Stimulated activated CD8-positive, alpha-beta memory T cell treated with anti-CD3 and anti-CD28 coated beads, Interleukin-7, amount 100 ng/mL, for 1 hour (primary cell): ENCODE measurements at places on chromosomes 1 and 21.

DNA sequence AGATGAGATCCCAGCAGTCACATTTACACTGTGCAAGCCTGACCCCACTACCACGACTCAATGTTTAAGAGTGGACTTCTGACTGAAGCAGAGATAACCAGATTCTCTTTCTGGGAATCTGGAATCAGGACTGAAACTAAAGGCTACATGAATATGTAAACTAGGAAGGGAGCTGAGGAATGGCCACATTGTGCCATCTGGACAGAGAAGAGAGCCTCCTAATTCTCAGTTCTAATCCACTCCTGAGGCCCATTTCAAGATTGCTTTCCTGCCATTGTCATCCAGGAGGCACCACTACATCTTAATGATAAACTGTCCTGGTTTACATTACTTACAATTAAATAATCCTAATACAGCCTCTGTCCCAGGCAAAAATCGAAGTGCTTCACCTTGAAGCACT, 6.5 kb downstream of the PAXBP1 start:
- DNase-seq, result no peak

- DNase-seq, result no peak
Observed at GRCh38 chr1:12581179-12581578, 36.8 kb downstream of the DHRS3 start.

DNA sequence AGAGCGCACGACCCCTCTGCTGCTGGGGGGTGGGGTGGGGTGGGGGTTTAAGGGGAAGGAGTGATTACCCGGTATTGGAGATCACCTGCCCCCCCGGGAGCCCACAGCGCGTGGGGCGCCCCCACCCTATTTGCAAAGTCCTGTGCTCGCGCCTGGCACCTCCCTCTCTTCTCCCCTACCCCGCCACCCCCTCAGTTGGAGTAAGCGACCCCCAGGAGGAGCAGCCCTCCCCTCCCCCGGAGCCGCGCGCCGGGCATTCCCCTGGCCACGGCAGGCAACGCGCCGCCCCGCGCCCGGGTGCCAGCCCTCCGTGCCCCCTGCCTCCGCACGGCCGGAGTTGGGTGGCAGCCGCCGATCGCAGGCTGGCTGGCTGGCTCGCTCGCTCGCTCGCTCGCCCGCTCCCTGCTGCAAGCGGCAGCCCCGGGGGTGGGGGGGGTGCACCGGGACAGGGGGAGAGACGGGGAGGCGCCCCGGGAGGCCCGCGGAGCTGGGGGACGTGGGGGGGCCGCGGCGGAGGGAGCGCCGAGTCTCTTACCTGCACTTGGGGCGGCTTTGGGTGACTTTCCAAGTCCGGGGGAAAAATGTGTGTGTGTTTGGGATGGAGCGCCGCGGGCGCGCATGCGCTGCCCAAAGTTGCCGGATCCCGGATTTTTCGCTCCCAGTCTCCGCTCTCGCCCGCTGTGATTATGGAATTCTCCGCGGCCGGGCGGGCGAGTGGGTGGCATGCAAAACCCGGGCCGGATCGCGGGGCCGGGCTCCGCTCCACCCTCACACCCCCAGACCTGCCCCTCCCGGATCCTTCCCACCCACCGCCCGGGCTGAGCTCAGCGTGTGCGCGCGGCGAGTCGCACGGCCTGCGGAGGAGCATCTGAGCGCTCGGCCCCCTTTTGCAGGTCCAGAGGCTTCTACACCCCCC, at the start of gene CASZ1:
Gene CASZ1 (minus strand): TSS at position 618 of the 916 bp plus-strand sequence. CDS start 102,757 bp downstream, outside the sequence.
- DNase-seq, result no peak

DNA sequence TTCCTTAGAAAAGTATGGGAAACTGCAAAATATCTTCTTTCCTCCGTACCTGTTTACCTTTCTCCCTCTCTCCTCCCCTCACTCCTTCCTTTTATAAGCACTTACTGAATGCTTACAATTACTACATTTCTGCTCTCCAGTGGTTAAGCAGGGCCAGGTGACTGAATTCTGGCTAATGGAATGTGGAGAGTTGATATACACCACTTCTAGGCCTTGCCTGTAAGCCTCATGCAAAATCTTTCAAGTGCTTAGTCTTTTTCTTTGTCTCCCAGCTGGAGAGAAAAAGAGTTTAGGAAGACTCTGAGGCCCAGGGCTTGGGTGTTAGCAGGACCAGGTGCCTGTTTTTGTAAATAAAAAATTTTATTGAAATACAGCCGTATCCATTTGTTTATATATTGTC, 77.7 kb upstream of the CACNA1E start:
- DNase-seq, result no peak

GRCh38 chr1:53342735-53343470, 15.0 kb upstream of the LRP8 start:
- no peak for DNase-seq

DNA sequence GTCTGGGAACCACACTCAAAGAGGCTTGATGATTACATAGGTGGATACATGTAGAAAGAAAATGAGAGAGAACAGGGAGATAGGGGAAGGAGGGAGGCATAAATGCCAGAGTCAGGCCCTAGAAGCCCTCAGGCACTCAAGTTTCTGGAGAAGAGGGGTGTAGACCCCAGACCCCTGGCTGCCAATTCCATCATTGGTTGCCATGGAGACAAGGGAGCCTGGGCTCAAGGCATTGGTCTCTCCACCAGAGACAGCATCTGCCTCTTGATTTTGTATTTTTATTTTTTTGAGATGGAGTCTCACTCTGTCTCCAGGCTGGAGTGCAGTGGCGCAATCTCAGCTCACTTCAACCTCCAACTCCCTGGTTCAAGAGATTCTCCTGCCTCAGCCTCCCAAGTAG, 114.3 kb upstream of the GRIK3 start:
- DNase-seq, result no peak

DNA sequence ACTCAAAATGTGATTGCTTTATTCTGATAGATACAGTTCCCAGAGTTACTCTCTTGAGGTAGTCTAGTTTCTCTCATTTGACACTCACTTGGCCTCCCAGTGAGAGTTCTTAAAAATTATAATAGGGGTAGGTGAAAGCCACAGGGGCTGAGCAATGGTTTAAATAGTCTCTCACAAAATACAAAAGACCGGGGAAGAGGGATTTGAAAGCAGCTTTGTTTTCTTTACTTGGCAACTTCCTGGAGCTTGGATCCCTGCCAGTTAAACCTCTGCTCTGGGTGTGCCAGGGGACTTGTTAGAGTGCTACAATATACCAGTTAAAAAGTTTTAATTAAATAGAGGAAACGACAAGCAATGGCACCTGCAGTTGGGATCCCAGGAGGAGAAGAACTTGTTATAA, 31.7 kb downstream of the OR13G1 start:
- DNase-seq, result no peak

DNA sequence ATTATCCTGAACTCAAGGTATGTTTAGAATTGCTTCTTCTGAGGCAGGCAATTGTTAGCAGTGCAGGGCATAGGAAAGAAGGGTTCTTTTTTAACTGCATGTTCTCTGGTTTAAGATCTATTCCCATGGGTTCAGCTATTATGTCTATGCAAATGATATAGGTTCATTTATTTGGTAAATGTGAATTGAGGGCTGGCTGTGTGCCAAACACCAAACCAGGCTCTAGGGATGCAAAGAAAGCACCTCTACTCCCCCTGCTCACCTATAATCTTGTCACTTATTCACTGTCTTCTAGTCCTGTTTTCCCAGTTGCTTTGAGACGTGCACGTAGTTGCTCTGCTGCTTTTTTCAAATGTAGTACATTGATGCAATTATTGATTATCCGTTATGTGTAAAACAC, 691 bp upstream of the KIFAP3 start:
- no peak for DNase-seq

- DNase-seq, result no peak
Observed at GRCh38 chr1:82225421-82226185, 424.9 kb downstream of the ADGRL2 start.

DNA sequence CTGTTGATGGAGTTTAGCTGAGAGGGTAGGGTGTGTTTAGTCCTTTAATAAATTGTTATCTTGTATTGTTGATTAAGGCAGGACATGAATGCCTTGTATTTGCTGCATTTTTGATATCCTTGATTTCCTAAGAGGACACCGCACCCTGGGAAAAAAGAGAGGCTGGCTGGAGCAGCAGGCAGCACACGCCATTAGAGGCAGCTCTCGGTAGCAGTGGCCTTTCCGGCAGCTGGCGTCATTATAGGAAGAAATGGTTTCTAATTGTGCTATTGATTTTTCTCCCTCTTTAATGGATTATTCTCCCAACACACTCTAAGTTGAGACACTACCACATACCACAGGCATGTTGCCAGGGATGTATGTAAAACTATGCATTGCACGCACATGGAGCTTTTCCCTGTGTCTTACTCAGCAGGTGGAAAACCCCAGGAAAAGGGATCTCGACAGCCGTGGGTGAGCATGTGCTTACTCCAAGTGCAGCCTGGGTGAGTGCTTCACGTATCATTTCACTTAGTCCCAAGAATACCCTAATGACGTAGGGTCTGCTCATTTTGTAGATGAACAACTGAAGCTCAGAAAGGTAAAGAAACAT, 440.4 kb upstream of the RUNX1 start:
- no peak for DNase-seq

- DNase-seq, result no peak
Observed at GRCh38 chr1:228453022-228453560, 34.1 kb upstream of the RNF187 start.

- DNase-seq, result no peak
Observed at GRCh38 chr1:52571783-52572182, 18.9 kb upstream of the TUT4 start.

GRCh38 chr1:235063068-235063765, 65.4 kb downstream of the TOMM20 start:
- DNase-seq, result no peak

GRCh38 chr1:89358287-89358893, 5.5 kb upstream of the GBP6 start:
- DNase-seq, result peak; percentile 80

DNA sequence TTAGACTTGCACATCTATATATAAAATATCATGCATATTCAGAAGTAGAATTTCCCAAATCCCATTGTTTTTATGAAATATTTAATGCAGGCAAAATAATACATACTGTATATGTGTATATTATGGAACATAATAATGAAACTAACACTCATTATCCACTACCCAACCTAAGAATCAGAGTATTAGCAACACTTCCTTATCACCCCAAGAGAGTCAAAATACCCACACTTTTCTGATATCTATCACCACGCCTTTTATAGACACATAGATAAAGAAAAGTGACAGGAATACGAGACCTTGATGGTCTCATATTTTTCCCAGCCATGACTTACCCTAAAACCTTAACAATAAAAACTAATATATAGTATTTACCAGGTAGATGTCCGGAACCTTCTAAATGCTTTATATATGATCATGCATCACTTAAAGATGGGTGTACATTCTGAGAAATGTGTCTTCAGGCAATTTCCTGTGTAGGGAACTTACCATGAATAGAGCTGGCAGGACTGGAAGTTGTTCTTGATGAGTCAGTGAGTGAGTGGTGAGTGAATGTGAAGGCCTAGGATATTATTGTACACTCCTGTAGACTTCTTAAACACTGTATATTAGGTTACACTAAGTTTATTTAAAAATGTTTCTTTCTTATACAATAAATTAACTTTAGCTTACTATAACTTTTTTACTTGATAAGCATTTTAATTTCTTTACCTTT, 45.5 kb downstream of the TNFSF4 start:
- no peak for DNase-seq

DNA sequence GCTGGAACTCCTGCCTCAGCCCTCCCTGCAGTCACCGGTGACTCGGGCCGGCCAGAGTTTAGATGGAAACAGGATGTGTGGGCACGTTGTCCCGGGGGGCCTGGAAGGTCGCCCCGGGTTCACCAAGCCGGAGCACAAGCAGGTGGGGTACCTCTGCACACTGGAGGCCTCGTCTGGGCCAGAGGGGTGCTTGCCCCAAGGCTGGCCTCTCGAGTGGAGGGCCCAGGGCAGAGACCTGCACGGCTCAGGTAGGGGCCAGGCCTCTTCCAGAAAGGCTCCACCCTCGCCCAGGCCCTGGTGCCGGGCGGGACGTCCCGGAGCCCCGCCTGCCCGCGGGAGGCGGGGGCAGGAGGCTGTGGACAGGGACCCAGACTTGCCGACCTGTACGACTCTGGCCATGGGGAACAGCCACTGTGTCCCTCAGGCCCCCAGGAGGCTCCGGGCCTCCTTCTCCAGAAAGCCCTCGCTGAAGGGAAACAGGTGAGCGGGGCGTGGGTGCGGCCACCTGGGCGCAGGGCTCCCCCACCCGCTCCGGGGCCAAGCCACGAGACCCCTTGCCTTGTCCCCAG, at the start of gene PLEKHN1:
Gene PLEKHN1 (plus strand): TSS at position 348 of the 569 bp plus-strand sequence. CDS start 50 bp downstream, at position 398.
- no peak for DNase-seq

- DNase-seq, result no peak
Observed at GRCh38 chr1:43582162-43582566, 51.5 kb downstream of the PTPRF start.

- no peak for DNase-seq
Observed at GRCh38 chr1:64933296-64934070, 32.9 kb downstream of the JAK1 start.

DNA sequence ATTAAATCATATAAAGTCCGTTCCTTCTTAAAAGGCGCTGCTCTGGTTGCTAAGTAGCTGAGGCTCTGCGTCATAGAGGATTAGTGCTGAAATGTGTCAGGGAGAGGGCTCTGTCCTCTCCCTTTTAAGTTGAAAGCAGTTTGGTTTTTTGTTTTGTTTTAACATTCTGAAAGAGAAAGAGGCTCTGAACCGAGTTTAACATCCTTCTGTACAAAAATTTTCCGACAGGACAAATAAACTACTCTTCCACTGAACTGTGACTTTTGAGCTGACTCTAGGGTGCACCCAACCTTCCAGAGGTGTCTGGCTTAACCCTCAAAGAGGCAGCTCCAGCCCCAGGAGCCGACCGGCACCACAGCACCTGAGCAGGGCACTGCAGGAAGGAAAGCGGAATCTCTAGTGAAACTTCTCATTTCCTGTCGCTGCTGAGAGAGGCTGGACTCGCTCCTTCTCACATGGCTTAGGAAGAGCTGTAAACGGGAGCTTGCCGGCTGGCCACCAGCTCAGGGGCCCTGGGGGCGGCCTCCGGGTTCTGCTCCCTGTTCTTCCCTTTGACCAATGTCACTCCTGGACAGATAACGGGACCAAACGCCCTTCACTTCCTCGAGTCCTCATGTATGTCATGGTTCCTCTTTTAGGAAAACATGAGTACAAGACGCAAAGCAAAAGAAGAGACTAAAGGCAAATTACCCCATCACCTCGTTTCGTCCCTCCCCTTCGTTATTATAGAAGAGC, 1.2 kb downstream of the VAV3 start:
- no peak for DNase-seq
